ENCODE measurements at places on chromosomes 6 and 20. TPM values are rescaled to one million over a fixed set of nuclear protein-coding genes. Genes with fewer than 3 reads are reported as not detected.

DNA sequence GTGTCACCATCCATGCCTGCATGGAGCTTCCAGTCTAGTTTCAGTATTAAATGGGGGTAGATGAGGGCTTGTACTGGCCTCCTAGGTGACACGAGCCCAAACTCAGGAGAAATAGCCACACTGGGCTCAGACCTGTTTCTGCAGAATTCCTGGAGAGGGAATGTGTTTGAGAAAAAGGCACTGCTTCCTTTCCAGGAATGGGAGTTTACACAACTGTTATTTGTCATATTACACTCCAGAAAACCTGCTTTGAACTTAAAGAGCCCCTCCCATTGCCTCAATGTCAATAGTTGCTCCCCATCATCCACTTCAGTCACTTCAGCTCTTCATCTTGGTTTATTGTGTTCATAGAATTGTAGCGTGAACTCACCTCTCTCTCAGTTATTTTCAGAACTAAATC lies 151.5 kb downstream of the CFAP61 start:
- no peak for DNase-seq

Gene CAGE1
- total RNA-seq: not detected

- no peak for DNase-seq
Measured at GRCh38 chr20:39429726-39430125, 467.6 kb downstream of the DHX35 start.

Gene ABHD16B
- not detected for total RNA-seq

Gene PRSS16
- total RNA-seq: not detected
